Vein endothelial cell (primary cell): ENCODE measurements at places on chromosomes 1 and 21. TPM values are rescaled to one million over a fixed set of nuclear protein-coding genes. Genes with fewer than 3 reads are reported as not detected.

Gene BEND5
- 0.65 TPM in 1 of 2 replicates, not detected in the other for total RNA-seq

Gene LCE3E
- total RNA-seq: not detected in 2 replicates

Gene SUSD4
- not detected in 2 replicates for total RNA-seq

Gene NMNAT2
- 0.57 and 2.3 TPM in 2 replicates for total RNA-seq

Gene SPRR2B
- not detected in 2 replicates for total RNA-seq

Gene KCNE2
- not detected in 2 replicates for total RNA-seq

Gene CRYAA
- total RNA-seq: not detected in 2 replicates

Gene GIPC2
- total RNA-seq: 12.4 and 14.7 TPM in 2 replicates

Gene KRTAP19-3
- total RNA-seq: not detected in 2 replicates

Gene SPRR2D
- not detected in 2 replicates for total RNA-seq

Gene COL16A1
- 0.65 and 0.86 TPM in 2 replicates for total RNA-seq

Gene FGR
- under 0.01 and 0.19 TPM in 2 replicates for total RNA-seq

Gene SPRR4
- not detected in 2 replicates for total RNA-seq

Gene PRAMEF7
- total RNA-seq: not detected in 2 replicates

Gene FAM163A
- 0.10 TPM in 1 of 2 replicates, not detected in the other for total RNA-seq

Gene MAP3K7CL
- 5.2 and 6.7 TPM in 2 replicates for total RNA-seq

Gene S100A8
- total RNA-seq: not detected in 2 replicates

Gene SHISA4
- total RNA-seq: 17.4 and 20.3 TPM in 2 replicates

Gene PTPRC
- 0.33 TPM in 1 of 2 replicates, not detected in the other for total RNA-seq

Gene FAM229A
- total RNA-seq: 1.8 and 2.0 TPM in 2 replicates

Gene LAX1
- total RNA-seq: under 0.01 and 0.10 TPM in 2 replicates

Gene INTS3
- total RNA-seq: 50.0 and 50.6 TPM in 2 replicates

Gene OR2T29
- not detected in 2 replicates for total RNA-seq

Gene RSPH1
- 0.19 TPM in 1 of 2 replicates, not detected in the other for total RNA-seq

Gene MR1
- 2.3 and 3.9 TPM in 2 replicates for total RNA-seq

Gene CENPL
- total RNA-seq: 11.1 and 20.7 TPM in 2 replicates

Gene VCAM1
- 10.1 and 15.0 TPM in 2 replicates for total RNA-seq

Gene KRTAP10-10
- not detected in 2 replicates for total RNA-seq

Gene MATN1
- total RNA-seq: under 0.01 TPM in 1 of 2 replicates, not detected in the other

Gene ADCY10
- 0.48 TPM in 1 of 2 replicates, not detected in the other for total RNA-seq

Gene ADAMTSL4
- total RNA-seq: 0.38 and 0.65 TPM in 2 replicates

Gene LRRC71
- total RNA-seq: 0.19 and 0.33 TPM in 2 replicates

Gene ANGPTL3
- total RNA-seq: not detected in 2 replicates

Gene A3GALT2
- not detected in 2 replicates for total RNA-seq

Gene ANXA9
- total RNA-seq: not detected in 2 replicates

Gene DISC1
- total RNA-seq: 21.9 and 25.1 TPM in 2 replicates

Gene FMO1
- not detected in 2 replicates for total RNA-seq

Gene CHIA
- total RNA-seq: not detected in 2 replicates
